Stimulated activated CD4-positive, alpha-beta T cell treated with anti-CD3 and anti-CD28 coated beads, TNF-alpha, amount 100 ng/mL, for 1 hour (primary cell): ENCODE measurements at places on chromosomes 3 and 15.

GRCh38 chr15:63634154-63634553 is 37.0 kb downstream of the FBXL22 start:
- DNase-seq = no peak

GRCh38 chr3:78066287-78066686 is 1026.4 kb downstream of the ROBO2 start:
- DNase-seq = no peak

- no peak for DNase-seq
Measured at GRCh38 chr3:8959668-8960067, 3.6 kb downstream of the RAD18 start.

DNA sequence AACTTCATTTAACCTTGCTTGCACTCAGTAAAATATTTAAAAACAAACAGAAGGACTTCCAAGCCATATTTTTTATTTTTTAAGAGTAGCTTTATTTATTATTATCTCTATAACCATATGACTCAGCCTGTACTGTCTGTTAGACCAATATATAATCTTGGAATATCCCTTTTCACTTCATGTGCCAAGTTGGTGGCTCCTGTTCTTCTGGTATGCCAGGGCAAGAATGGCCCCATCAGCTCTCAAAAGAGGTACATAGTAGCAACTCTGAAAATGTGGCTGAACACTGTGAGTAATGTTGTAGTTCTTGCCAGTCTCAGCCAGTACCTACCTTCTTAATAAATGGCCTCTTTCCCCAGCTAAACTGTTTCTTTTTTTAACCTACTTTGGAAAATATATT is 257.0 kb upstream of the UBE2E1 start:
- no peak for DNase-seq

- no peak for DNase-seq
Measured at GRCh38 chr3:157830556-157831236, 275.5 kb downstream of the SHOX2 start.

- DNase-seq = no peak
Measured at GRCh38 chr15:27025481-27025966, 54.5 kb downstream of the GABRG3 start.

GRCh38 chr15:25776071-25776746 is 86.9 kb downstream of the ATP10A start:
- no peak for DNase-seq

DNA sequence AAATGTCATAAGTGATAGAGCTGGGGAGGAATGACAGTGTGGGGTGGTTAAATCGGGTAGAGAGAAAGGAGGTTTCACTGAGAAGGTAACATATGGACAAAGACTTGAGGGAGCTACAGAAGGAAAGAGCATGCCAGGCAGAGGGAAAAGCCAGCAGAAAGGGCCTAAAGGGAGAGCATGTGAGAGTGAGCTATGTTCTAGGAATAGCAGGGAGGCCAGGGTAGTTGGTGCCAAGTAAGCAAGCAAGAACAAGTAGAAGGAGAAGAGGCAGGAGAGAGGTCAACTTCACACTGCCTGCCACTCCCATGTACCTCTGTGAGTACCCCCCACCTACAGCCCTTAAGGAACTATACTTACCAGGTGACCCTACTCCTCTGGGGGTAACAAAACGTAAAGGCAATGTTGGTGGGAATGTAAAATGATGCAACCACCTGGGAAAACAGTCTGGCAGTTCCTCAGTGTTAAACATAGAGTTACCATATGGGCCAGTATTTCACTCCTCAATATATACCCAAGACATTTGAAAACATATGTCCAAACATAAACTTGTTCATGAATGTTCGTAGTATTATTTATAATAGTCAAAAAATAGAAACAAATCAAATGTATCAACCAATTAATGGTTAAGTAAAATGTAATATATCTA is 67.6 kb downstream of the SFMBT1 start:
- DNase-seq = no peak

GRCh38 chr3:195553268-195553667 is 10.1 kb upstream of the PPP1R2 start:
- no peak for DNase-seq
